PC-9 (cell line): ENCODE measurements at places on chromosomes 5 and 9. TPM values are rescaled to one million over a fixed set of nuclear protein-coding genes. Genes with fewer than 3 reads are reported as not detected.

DNA sequence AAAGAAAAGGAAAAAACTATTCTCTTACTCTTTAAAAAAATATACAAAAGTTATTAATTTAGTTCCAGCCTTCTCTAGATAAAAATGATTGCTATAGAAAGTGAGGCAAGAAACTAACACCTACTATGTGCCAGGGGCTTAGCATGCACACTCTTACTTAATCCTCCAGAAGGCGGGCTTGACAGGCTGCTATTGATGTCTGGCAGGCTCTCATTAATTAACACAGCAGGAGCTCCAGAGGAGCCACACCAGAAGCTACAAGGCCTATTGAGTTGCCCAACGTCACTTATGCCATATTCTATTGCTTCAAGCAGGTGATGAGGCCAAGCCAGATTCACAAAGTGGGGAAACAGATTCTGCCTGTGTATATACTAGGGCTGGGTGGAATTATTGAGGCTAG is 54.6 kb upstream of the CLINT1 start:
- no peak for DNase-seq
- no peak overlapping the region for H3K4me3 ChIP-seq
- peak overlapping the region; percentile 51 for H3K27ac ChIP-seq
- H3K36me3 ChIP-seq, result no peaks in the 10 kb centered on the region

DNA sequence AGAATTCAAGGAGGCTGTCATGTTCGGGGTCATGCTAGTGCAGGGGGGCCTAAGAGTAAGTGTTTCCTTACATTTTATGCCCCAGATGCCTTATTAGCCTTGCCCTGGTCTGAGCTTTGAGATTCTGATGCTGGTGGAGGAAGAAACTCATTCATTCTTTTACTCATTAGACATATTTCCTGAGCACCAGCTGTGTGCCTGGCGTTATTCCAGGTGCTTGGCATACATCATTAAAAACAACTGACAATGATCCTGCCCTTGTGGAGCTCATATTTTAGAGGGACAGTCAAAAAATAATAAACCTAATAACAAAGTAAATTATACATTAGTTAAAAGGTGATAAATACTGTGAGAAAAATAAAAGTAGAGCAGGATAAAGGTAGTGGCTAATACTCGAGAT is 138.9 kb upstream of the SGCD start:
- H3K27me3 ChIP-seq, result no peaks in the 10 kb centered on the region
- no peaks in the 10 kb centered on the region for H3K36me3 ChIP-seq
- H3K4me1 ChIP-seq, result no peaks in the 10 kb centered on the region
- no peak overlapping the region for H3K4me3 ChIP-seq

DNA sequence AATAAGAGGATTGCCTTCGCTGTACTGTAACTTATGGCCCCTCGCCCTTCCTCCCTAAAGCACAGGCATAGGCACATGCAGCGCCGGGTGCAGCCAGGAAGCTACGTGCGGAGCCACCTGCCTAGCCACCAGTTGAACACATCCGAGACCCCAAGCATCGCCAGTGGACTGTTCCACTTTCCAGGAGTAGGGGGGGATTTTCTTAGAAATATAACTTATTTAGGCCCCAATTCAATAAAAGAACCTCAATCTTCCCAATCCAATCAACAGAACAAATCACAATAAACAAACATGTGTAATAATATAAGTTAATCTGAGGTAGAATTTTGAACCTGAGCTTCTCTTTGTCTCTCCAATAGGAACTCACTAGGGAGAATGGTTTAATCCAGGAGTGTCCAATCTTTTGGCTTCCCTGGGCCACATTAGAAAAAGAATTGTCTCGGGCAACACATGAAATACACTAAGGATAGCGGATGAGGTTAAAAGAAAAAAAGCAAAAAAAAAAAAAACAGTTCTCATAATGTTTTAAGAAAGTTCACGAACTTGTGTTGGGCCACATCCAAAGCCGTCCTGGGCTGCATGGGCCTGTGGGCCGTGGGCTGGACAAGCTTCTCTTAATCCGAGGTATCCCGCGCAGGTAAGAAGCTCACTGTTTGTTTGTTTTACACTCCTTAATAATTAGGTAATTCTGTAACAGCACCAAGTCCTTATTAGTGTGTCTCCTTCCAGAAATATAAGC is 22.0 kb upstream of the NIPBL start:
- H3K4me1 ChIP-seq, result no peaks in the 10 kb centered on the region
- H3K36me3 ChIP-seq, result no peaks in the 10 kb centered on the region
- H3K27ac ChIP-seq, result no peak overlapping the region
- DNase-seq, result no peak

ANKRD18A gene
- total RNA-seq, result 4.2 and 4.9 TPM in 2 replicates

IL5 gene
- not detected in 2 replicates for total RNA-seq

DNA sequence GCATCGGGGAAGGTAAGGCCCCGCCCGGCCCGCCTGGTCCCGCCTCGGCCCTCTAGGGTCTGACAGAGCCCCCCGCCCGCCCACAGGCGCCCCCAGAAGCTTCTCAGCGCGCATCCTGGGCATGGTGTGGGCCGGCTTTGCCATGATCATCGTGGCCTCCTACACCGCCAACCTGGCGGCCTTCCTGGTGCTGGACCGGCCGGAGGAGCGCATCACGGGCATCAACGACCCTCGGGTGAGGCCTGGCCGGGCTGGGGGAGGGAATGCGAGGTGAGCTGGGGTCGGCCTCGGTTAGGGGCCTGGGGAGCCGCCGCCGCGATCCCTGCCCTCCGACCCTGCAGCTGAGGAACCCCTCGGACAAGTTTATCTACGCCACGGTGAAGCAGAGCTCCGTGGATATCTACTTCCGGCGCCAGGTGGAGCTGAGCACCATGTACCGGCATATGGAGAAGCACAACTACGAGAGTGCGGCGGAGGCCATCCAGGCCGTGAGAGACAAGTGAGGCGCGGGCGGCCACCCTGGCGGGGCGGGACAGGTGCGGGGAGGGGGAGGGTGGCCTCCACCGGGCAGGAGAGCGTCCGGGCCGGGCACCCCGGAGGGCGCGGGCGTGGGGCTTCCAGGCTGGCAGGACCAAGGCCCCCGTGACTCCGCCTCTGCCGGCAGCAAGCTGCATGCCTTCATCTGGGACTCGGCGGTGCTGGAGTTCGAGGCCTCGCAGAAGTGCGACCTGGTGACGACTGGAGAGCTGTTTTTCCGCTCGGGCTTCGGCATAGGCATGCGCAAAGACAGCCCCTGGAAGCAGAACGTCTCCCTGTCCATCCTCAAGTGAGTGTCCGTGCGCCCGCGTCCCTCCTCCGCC is 7.1 kb downstream of the LRRC26 start:
- no peaks in the 10 kb centered on the region for H3K4me1 ChIP-seq
- DNase-seq, result no peak
- no peaks in the 10 kb centered on the region for H3K27me3 ChIP-seq
- H3K4me3 ChIP-seq, result no peak overlapping the region
- no peaks in the 10 kb centered on the region for H3K36me3 ChIP-seq
- H3K27ac ChIP-seq, result no peak overlapping the region

- no peak overlapping the region for H3K4me3 ChIP-seq
- H3K27ac ChIP-seq, result no peak overlapping the region
- no peaks in the 10 kb centered on the region for H3K27me3 ChIP-seq
- no peaks in the 10 kb centered on the region for H3K36me3 ChIP-seq
- peaks cover 18% of the 10 kb centered on the region for H3K4me1 ChIP-seq
These were observed 32.1 kb downstream of the NAIF1 start for GRCh38 chr9:128034821-128035652.

BAAT gene
- total RNA-seq, result not detected in 2 replicates

LHFPL2 gene
- 10.1 and 14.0 TPM in 2 replicates for total RNA-seq

DNA sequence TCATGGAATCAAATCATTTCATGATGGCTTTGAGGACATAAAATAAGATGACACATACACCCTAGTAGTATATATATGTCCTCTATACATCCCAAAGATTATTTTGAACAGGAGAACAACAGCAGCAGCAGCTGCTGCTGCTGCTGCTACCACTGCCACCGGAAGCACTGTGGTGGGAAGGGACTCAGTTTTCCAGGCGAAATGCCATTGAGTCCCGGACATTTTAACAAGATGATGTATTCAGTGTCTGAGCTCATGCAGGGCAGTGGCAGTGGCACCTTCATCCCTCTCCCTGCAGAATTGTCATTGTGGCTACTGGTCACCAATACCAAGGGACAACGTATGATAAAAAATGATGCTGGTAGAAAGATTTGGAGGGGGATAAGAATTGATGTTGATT is 151.3 kb downstream of the CHSY3 start:
- no peak overlapping the region for H3K27ac ChIP-seq
- no peaks in the 10 kb centered on the region for H3K27me3 ChIP-seq

RGS3 gene
- total RNA-seq, result 61.8 and 75.8 TPM in 2 replicates

DNA sequence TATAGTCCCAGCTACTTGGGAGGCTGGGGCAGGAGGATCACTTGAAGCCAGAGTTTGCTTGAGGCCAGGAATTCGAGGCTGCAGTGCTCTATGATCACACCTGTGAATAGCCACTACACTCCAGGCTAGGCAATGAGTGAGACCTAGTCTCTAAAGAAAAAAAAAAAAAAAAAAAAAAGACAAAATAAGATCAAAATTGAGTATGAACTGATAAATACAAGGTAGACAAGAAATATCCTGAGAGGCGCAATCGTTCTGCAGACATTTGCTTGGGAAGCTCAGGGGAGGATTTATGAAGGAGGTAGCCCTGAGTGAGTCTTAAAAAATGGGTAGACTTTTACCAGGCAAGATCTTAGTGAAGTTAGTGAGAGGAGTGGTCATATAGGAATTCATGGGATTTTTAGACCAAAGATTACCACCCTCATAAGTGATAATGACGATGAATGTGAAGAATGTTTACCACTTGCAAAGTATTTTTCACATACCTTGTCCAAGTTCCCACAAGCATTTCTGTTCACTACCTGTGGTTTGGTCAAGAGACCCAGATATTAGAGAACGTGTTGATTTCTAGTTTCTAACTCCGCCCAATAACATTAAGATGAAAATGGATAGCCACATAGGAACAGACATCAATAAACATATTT is 4.4 kb downstream of the PDCD1LG2 start:
- H3K4me3 ChIP-seq, result no peak overlapping the region
- no peak overlapping the region for H3K27ac ChIP-seq
- peaks cover 31% of the 10 kb centered on the region for H3K4me1 ChIP-seq

DNA sequence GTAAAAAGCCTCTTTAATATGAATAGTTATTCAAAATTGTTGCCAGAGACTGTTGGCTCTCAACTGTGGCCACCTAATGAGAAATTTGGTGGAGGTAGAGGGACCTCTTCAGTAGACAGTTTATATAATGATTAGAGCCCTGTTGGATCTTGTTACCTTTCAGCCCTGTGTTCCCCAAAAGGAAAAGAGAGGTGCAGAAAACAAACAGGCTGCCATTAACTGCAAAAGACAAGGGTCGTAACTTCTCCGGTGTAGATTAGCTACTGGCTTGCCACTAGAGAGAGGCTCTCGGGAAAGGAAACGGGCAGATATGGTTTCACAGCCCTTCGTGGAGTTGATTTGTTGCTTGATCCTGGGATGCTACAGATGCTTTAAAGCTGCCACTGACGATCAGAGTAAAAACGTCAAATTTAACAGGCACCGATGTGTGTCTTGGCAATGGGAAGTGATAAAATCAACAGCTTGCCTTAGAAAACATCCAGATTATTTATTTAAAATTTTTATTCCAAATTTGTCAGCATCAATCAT is 7.8 kb downstream of the FST start:
- no peak overlapping the region for H3K27ac ChIP-seq
- H3K27me3 ChIP-seq, result no peaks in the 10 kb centered on the region
- H3K4me1 ChIP-seq, result no peaks in the 10 kb centered on the region

DNA sequence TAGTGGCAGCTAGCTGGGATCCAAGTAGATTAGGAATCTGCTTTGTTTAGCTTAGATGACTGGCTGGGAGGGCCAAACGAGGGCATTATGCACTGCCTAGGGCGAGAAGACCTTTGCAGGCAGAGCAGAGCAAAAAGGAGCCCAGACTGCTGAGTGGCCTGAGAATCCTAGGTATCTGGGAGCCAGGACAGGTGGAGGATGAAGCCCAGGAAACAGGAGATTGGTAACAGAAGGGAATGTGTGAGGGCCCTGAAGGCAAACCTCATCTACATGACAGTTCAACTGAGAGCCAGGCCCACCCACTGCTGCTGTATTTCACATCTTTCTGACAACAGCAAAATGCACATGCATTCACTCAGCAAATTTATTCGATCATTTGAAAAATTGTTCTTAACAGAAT is 192.3 kb downstream of the DTWD2 start:
- no peaks in the 10 kb centered on the region for H3K36me3 ChIP-seq
- H3K4me1 ChIP-seq, result no peaks in the 10 kb centered on the region
- no peak for DNase-seq
- no peak overlapping the region for H3K27ac ChIP-seq
- H3K4me3 ChIP-seq, result no peak overlapping the region

DNA sequence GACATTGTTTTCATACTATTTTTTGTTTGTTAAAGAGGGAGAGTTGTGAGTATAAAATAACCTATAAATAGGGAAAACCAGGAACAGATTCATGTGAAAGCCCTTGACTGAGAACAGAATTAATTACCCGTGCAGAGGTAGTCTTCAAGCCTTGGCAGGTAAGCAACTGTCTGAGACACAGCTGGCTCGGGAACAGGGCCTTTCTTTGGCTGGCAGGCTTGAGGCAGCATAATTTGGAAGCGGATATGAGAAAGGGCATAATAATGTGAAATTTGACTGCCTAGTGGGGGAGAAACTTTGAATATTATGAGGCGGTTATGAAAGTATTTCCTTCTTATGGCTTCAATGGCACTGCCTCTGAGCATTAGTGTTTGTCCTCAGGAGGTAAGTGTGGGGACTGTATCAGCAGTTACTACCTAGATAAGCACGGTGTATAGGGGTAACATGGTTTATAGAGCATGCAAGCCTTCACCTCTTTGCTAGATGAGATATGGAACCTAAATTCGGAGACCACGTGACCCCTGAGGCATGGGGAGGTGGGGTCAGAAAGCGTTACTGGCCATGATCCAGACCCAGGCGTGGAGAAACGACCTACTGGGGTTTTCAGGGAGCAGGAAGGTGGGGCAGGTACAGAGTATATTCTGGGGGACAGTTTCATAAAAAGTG is 210.2 kb upstream of the GAS1 start:
- H3K27me3 ChIP-seq, result no peaks in the 10 kb centered on the region
- no peaks in the 10 kb centered on the region for H3K36me3 ChIP-seq
- no peak for DNase-seq
- H3K4me1 ChIP-seq, result no peaks in the 10 kb centered on the region
- no peak overlapping the region for H3K4me3 ChIP-seq

- H3K36me3 ChIP-seq, result no peaks in the 10 kb centered on the region
- H3K4me1 ChIP-seq, result no peaks in the 10 kb centered on the region
- no peak overlapping the region for H3K4me3 ChIP-seq
- no peaks in the 10 kb centered on the region for H3K27me3 ChIP-seq
- H3K27ac ChIP-seq, result no peak overlapping the region
These were observed 37.6 kb upstream of the TRMT10B start for GRCh38 chr9:37715991-37716505.

- H3K4me3 ChIP-seq, result no peak overlapping the region
- no peak overlapping the region for H3K27ac ChIP-seq
- no peaks in the 10 kb centered on the region for H3K36me3 ChIP-seq
These were observed 145.7 kb downstream of the EBF1 start for GRCh38 chr5:158953929-158954534.

GRCh38 chr5:156505101-156505500 is 178.1 kb downstream of the SGCD start:
- no peaks in the 10 kb centered on the region for H3K36me3 ChIP-seq
- no peaks in the 10 kb centered on the region for H3K27me3 ChIP-seq
